ENCODE measurements at places on chromosomes 1 and 21.

DNA sequence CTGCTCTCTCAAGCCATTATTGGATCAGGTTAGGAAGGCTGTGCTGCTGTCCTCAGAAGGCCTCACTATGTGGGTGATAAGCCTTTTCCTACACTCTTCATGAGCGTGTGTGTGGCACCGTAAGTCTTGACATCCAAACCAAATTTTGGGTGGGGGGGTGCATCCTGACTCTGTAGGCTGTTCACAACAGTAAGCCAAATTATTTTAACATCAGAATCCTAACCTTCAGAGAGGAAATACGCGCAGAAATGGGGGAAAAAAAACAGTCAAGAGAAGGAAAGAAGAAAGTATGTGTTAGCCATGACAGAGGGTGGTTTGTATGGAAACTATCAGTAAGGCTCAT is 21.0 kb downstream of the STPG1 start:
- no peak for DNase-seq

DNA sequence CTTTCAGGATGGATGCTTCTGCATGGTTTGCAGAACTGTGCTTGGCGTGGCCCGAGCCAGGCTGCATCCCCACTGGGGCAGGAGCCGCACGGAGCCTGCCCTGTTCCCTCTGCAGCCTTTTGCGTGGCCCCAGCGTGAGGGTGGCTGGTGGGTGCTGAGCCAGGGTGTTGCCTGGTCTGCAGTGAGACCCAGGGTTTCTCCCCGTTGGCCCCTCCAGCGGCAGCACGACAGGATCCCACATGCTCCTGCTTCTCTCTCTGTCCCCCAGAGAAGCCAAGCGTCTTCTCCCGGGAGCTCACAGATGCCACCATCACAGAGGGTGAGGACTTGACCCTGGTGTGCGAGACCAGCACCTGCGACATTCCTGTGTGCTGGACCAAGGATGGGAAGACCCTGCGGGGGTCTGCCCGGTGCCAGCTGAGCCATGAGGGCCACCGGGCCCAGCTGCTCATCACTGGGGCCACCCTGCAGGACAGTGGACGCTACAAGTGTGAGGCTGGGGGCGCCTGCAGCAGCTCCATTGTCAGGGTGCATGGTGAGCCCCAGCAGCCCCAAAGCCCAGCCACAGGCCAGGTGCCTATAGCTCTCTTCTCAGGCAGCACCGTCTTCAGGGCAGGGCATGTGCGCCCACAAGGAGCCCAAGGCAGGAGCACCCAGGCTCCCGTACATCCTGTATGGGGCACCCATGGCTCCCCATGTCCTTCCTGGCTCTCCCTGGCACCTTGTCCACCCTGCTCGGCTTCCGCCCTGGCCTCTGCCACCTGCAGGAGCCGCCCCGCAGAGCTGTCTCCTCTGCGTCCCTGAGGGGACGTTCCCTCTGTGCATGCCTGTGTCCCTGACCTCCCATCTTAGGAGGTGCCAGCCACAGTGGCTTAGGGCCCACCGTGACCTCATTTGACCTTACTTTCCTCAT is 78.9 kb downstream of the OBSCN start:
- no peak for DNase-seq

GRCh38 chr1:63112155-63112900 is 210.0 kb upstream of the FOXD3 start:
- DNase-seq: peak; percentile 3

GRCh38 chr1:59880735-59881134 is 45.8 kb downstream of the CYP2J2 start:
- no peak for DNase-seq

- no peak for DNase-seq
Observed at GRCh38 chr21:42734323-42734971, 81.0 kb downstream of the PDE9A start.

DNA sequence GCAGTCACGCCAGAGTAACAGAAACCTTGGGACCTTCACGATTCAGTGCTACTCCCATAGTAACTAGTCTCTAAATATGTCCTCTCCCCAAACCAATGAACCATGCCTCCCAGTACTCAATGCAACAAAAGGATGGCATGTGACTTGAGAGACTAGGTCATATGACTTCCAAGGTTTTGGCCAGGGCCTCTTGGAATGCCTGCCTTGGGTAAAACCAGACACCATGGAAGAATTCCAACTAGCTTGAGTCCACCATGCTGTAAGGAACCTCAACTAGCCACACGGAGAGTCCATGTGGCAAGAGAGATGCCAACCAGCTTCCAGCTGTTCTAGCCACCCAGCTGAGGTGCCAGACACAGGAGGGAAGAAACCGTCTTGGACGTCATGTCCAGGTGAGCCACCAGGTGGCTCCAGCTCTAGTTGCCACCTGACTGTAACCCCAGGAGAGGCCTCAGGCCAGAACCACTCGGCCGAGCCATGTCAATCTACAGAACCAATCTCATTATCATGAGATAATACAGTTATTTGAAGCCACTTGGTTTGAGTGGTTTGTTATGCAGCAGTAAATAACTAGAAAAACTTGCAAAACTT is 115.0 kb downstream of the SYF2 start:
- DNase-seq: peak; percentile 57

GRCh38 chr1:205802060-205802459 is 10.9 kb downstream of the SLC41A1 start:
- no peak for DNase-seq

- no peak for DNase-seq
Observed at GRCh38 chr21:41403331-41403730, 22.7 kb upstream of the MX1 start.

DNA sequence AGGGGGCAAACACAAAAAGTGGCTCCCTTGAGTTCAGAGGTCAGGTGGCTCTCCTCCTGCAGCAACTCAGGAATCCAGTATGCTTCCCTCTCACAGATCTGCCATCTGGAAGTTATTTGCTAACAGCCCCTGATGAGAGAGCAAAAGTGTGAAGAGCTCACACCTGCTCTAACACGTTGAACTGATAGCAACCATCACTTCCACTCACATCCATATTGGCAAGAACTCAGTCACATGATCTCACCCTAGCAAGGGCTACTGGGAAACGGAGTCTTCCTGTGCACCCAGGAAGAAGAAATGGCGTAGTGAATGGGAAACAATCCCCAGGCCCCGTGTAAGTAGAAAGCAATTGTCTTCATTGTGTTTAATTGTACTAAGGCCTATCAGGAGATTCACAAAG is 20.7 kb upstream of the SLC45A1 start:
- DNase-seq: no peak

All from stimulated activated CD4-positive, alpha-beta T cell treated with anti-CD3 and anti-CD28 coated beads, Interleukin-15, amount 100 ng/mL, for 24 hours (primary cell).